Renal cortex interstitium (tissue), 15 donors: ENCODE measurements at places on chromosomes 5 and 9. TPM values are rescaled to one million over a fixed set of nuclear protein-coding genes. Genes with fewer than 3 reads are reported as not detected.

Gene RNF14
- 55.8 TPM for polyA plus RNA-seq

Gene GAPT
- 1.6 TPM for polyA plus RNA-seq

Gene ADRB2
- polyA plus RNA-seq = 0.47 TPM

Gene ACSL6
- polyA plus RNA-seq = 1.8 TPM

Gene SHROOM1
- polyA plus RNA-seq = 14.1 TPM

Gene SLC6A18
- polyA plus RNA-seq = 3.4 TPM

Gene TYRP1
- polyA plus RNA-seq = 2.5 TPM

Gene SLC46A2
- polyA plus RNA-seq = 0.44 TPM

Gene CCNI2
- polyA plus RNA-seq = 3.0 TPM

Gene ZNG1E
- polyA plus RNA-seq = 59.1 TPM

Gene FIBCD1
- polyA plus RNA-seq = 0.54 TPM

Gene CA9
- polyA plus RNA-seq = 0.85 TPM

Gene ANKRD31
- 0.42 TPM for polyA plus RNA-seq

Gene FBLL1
- 0.66 TPM for polyA plus RNA-seq

Gene EGFLAM
- 9.6 TPM for polyA plus RNA-seq

Gene GAPVD1
- polyA plus RNA-seq = 36.2 TPM

Gene ADAMTS6
- 2.1 TPM for polyA plus RNA-seq

Gene NR5A1
- 0.11 TPM for polyA plus RNA-seq

Gene EQTN
- polyA plus RNA-seq = 0.62 TPM

Gene GRM6
- polyA plus RNA-seq = 1.0 TPM

Gene ADRA1B
- polyA plus RNA-seq = 2.8 TPM

Gene KLHL9
- polyA plus RNA-seq = 48.8 TPM

Gene CCL21
- polyA plus RNA-seq = 21.8 TPM
